Sciatic nerve (tissue), 2 donors: ENCODE measurements at places on chromosomes 6 and 20.

- no peak for DNase-seq
These were observed 672.2 kb downstream of the PRKN start for GRCh38 chr6:162055365-162055764.

DNA sequence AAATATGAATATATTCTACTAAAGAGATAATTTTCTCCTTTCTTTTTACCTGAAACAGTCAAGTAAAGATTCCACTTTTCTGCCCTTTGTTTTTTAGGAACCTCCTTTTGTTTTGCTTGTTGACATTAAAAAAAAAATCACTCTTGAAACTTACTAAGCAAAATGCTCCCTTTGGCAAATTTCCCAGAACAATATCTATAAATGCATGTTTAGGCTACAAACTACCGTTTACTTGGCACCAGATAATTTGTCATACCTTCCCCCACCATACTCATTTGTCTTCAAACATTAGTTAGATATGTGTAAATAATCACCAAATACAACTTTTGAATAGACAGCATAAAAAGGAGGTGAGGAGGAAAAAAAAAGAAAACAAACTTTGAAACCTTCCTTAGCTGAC is 604.7 kb downstream of the RFPL4B start:
- DNase-seq: no peak

DNA sequence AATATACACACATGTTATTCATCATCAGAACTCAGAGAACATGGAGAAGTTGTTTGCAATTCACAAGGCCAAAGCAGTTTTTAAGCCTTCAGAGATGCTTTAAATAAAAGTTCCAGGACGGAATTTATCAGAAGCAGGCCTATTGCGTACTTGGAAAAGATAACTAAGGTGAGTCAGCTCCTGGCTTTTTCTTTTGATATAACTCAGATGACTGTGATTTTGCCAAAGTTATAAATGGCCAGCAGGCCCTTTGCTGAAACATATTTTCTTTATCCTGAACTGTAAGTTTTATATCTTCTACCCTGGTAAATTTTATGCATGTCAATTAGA is 55.0 kb upstream of the PLCB1 start:
- DNase-seq: no peak

GRCh38 chr6:170226647-170227046 is 64.2 kb downstream of the DLL1 start:
- DNase-seq: peak; percentile 22

DNA sequence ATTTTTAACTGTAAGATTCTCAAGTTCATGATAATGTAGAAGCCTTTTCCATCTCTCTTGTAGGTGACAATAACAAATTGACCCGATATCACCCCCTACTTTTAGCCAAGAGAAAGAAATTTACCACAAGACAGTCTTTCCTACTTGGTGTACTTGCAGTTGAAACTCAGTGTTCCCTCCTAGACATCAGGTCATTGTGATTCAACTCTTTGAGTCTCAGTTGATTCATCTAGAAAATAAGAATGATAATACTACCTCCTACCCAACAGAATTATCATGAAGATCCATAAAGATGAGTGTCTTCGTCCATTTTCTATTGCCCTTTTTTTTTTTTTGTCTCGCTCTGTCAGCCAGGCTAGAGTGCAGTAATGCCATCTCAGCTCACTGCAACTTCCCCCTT is 51.3 kb upstream of the TRERF1 start:
- DNase-seq: no peak

GRCh38 chr6:75600768-75601167 is 912 bp upstream of the SENP6 start:
- no peak for DNase-seq

GRCh38 chr6:10112871-10113549 is 301.9 kb downstream of the TFAP2A start:
- no peak for DNase-seq

DNA sequence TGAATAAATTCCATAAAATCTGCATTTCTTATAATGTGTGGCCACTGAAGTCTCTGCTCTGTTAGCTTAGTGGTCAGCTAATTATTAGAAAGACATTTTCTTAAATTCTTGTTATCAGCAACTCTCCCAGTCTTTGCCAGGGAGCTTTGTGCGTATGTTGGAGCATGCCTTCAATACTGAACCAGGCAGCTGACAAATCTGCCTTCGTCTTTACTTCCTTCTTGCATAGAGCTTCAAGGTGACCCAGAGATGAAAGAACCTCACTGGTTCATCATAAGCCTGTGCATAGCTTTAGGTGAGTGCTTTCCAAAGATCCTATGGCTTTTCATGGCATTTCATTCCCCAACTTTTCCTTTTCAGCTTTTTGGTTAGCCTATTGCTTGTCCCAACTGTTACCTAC is 43.0 kb upstream of the NELFCD start:
- no peak for DNase-seq

DNA sequence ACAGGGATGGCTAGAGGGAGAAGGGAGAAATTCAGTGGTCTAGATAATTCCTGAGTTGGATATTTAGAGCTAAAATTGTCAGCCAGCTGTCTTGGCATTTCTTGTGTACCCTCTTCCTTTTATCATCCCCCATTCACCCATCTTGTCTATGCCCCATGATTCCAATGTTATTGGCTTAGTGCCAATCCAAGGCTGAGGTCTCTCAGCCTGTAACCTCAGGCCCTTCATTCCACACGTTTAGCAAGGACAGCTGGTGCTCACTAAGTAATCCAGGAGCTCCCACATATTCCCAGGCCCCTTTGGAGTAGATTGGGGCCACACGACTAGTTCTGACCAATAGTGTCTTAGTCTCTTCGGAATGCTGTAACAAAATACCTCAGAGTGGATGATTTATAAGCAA is 112.4 kb upstream of the ATXN1 start:
- DNase-seq: no peak

DNA sequence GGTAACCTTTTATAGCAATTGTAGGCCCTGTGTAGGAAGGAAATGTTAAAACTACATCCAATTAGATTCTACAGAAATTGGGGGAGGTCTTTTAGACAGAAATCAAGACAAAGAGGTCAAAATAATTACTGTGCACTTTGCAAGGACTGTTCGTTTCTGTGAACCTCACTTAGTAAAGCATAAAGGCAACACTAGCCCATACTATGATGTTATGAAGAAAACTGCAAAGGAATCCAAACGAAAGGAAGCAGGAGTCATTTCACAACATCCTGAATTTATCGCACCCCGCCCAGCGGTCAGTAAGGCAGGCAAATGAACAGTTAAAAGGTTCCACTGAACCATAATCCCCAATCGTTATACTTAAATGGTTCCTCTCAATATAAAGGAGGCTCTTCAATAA is 429.5 kb upstream of the ARID1B start:
- no peak for DNase-seq

GRCh38 chr6:134902936-134903335 is 47.0 kb downstream of the ALDH8A1 start:
- no peak for DNase-seq

DNA sequence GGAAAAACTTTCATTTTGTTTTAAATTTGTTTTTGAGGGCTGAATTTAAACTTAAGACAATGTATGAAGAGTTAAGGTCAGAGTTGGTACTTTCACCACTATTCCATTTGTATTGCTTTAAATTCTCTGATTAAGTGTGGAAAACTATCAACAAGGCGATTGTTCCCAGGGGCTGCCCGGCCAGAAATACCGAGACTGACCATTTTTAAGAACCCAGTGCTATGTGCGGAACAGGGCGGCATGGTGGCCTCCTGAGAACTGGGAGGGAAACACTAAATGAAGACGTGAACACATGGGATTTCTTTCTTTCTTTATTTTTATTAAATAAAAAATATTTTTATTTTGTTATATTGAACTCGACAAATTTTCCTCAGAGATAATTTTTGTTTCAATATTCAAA is 221.2 kb upstream of the QKI start:
- no peak for DNase-seq

DNA sequence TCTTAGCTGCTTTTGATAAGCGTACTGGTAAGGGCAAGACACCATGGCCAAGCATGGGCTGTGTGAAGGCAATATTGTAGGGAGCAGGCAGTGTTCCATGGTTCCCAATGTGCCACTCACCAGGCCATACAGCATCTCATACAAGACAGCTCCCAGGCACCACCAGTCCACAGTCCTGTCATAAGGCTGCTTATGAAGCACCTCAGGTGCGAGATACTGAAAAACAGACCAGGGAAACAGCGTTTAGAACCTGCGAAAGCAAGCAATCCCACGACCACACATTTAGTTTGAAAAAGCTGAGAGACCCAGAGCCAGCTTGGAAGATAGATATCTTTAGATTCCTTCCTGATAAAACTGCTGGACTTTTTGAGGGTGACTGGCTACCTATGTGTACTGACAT is 119.1 kb upstream of the SLC2A12 start:
- no peak for DNase-seq

DNA sequence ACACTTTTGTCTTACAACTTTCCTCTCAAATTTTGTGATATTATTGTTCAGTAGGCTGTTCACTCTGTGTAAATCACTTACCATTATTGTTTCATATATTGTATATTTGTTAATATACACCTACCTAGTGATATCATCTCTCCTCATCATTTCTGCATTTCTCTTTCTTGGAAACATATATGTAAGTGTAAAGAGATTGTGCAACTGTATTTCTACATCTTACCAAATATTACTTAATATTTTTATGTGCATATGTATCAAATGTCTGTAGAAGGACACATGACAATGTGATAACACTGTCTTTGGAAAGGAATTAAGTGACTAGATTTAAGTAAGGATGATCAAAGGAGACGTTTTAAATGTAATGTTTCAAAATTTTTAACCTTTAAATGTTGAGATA is 30.2 kb downstream of the ZNF322 start:
- DNase-seq: no peak

- no peak for DNase-seq
These were observed 41.5 kb upstream of the KCNQ5 start for GRCh38 chr6:72580281-72580940.

DNA sequence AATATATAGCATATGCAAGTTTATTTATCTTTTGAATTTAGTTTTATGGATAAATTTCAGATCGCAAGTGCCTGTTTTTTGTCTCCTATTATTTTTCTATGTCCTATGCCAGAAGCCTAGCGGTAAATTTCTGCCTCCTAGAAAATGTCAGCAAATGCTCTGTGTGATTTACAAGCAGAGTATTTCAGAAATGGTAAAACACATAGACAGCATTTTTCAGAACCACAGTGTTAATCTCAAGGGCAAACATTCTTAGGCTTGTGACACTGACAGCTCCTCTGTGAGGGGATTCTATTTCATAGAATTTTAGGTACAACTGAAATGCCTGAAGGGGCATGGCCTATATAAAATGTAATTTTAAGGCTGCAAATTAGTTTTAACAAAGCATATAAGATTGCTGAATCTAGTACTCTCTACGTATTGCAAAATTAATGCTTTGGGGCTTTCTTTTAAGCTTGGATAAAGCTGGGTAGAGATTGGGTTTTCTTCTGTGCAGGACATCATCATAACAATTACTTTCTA is 89.9 kb upstream of the PTCHD4 start:
- no peak for DNase-seq

- DNase-seq: no peak
These were observed 538 bp upstream of the ENPP1 start for GRCh38 chr6:131807321-131807643.

DNA sequence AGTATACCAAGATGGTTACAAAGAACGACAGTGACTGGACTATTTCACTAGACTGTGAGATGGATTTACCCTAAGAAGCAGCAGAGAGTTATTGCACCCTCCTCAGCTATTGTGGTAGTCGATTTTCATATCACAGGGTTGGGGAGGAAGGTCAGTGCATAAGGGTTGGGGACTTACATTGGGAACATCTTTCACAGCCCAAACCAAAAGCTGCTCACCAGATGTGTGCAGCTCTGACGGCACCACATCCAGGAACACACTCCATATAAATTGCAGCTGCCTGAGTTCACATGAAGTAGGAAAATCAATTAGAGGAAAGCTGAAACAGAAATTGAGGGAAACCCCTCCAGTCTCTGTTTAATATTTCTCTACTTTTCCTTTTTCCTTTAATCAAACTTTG is 470.5 kb upstream of the NRSN1 start:
- DNase-seq: no peak

DNA sequence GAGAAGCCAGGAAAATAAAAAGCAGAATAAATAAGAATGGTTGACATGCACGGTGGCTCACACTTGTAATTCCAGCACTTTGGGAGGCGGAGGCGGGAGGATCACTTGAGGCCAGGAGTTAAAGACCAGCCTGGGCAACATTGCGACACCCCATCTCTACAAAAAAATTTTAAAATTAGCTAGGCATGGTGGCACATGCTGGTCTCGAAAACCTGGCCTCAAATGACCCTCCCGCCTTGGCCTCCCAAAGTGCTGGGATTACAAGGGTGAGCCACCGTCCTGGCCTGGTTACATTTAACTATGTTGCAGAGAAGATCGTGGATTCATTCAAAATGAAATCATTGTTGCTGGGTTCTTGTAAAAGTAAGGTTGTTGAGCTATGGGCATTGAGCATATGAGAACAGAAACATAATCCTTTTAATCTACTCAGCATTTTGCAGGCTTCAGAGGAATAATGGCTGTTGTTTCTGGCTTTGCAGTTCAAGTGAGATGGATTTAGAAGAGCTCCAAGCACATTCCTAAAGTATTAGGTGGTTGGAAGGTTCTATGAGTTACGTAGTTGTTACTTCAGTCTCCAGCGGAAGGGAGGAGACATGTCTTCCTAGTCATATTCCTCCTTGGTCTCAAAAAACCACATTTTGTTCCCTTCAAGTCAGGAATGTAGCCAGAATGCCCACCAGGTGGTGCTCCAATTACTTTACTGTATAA is 45.6 kb upstream of the RAB23 start:
- DNase-seq: no peak

DNA sequence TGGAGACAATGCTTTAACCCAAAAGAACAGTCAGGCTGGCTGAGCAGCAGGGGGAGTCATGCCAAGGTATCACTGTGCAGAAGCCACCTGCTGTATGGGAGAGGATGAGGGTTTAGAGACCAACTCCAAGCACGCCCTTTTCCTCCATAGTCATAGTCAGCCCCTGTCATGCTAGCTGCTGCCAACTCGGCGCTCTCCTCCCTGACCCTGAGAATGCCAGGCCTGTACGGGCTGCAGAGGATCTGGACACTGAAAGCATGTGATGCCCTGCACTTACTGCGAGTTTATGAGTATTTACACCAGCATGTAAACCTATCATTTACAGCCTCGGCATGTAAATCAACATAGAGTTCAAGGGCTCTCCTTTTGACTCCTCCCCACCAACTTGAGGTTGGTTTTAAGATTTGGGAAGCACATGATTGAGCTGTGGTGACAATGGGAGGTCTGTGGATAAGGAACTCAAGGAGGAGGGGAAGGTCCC is 11.7 kb upstream of the SCUBE3 start:
- no peak for DNase-seq

- no peak for DNase-seq
These were observed 602.5 kb downstream of the PHF3 start for GRCh38 chr6:64238071-64238470.

- no peak for DNase-seq
These were observed 171.6 kb upstream of the CITED2 start for GRCh38 chr6:139546106-139546472.
